Hematopoietic multipotent progenitor cell (in vitro differentiated cells): ENCODE measurements at places on chromosomes 4 and X. TPM values are rescaled to one million over a fixed set of nuclear protein-coding genes. Genes with fewer than 3 reads are reported as not detected.

DNA sequence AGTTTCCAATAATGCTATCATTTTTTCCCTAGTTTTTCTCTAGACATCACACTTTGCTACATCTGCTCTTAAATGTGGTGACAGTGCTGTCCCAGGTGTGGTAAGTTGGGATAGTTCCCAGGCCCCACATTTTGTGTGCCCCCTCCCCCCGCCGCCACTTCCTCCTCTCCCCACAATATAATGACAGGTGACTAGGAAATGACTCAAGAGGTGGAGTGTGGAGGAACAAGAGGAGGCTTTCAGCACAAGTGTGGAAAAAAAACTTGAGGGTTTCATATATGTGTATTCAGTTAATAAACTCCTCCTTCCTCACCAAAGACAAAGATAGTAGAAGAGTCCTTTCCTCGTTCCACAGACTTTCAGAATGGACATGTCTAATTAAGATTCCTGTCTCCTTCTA is 18.3 kb upstream of the IL21 start:
- DNase-seq, result no peak

Gene CC2D2A
- total RNA-seq, result 0.27 TPM

GRCh38 chr4:151296227-151296626 is 19.3 kb downstream of the PRSS48 start:
- DNase-seq, result no peak

Gene TEX11
- not detected for total RNA-seq

Gene CYBB
- total RNA-seq, result 2.7 TPM

DNA sequence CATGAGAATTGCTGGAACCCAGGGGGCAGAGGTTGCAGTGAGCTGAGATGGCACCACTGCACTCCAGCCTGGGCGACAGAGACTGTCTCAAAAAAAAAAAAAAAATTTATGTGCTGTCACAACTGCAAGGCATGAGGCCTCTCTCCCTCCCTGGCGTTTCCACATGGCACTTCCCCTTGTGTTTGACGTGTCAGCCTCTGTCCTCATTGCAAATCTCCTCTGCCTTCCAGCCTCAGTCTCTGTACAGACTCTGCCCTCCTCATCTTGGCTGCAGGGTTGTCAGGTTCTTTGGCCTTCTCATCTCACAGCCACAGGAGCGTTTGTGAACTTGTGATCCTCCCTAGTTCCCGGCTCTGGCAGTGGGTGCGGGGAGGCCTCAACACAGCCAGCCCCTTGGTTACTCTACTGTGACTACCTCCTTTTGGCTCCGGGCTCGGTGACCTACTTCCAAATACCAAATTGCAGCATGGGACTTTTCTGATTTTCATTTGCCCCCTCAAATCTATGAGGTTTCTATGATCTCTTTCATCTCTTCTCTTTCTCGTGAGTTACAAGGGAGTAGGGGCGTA is 250.0 kb downstream of the CBR4 start:
- peak; percentile 7 for DNase-seq

Gene ADH1A
- not detected for total RNA-seq

GRCh38 chrX:22135994-22136684 is 104.0 kb downstream of the PHEX start:
- DNase-seq, result peak; percentile 61

Gene AWAT2
- total RNA-seq, result not detected

Gene MAGEC1
- not detected for total RNA-seq

DNA sequence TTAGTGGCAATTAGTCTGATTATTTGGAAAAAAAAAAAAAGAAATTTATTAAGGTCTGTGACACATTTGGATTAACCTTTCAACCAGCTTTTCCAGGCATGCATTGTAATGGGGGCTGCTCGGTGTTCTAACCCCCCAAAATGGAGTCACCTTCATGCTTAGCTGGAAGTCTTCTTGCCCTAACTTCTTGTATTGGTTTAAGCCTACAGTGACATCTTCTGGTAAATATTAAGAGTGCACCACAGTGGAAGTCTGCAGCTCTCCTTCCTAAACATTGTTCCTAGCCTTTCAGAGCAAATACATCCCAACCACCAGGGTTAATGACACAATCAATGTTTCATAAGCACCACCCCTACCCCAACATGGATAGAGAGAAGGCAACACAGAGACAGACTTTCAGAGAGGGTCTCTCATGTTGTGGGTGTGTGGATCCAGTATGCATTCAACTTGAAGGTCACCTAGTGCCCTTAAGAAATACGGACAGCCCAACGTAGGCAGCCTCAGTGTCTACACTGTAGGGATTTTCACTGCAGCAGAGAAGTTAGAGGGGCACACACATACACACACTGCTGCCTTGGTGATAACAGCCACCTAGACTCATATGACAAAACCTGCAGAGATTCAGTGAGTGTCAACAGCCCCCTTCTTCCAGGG is 142.9 kb upstream of the MBNL3 start:
- no peak for DNase-seq

DNA sequence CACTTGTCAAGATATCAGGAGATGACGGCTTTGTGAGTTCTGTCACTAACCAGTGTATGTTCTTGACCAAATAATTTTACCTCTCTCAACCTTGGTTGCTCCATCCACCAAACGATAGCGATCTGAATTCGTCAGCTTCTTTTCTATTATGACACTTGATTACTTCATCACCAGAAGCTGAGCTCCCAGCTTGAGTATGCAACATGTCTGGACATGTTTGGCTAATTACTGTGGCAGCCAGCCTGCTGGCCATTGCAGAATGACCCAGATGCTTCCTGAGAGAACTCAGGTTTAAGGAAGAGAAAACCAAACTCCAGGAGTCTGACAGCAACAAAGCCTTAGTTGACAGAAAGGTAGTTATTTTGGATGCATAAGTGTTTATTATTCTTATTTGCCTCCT is 46.4 kb upstream of the PARM1 start:
- DNase-seq, result no peak

Gene TCEANC
- 2.2 TPM for total RNA-seq

Gene PHOX2B
- not detected for total RNA-seq

DNA sequence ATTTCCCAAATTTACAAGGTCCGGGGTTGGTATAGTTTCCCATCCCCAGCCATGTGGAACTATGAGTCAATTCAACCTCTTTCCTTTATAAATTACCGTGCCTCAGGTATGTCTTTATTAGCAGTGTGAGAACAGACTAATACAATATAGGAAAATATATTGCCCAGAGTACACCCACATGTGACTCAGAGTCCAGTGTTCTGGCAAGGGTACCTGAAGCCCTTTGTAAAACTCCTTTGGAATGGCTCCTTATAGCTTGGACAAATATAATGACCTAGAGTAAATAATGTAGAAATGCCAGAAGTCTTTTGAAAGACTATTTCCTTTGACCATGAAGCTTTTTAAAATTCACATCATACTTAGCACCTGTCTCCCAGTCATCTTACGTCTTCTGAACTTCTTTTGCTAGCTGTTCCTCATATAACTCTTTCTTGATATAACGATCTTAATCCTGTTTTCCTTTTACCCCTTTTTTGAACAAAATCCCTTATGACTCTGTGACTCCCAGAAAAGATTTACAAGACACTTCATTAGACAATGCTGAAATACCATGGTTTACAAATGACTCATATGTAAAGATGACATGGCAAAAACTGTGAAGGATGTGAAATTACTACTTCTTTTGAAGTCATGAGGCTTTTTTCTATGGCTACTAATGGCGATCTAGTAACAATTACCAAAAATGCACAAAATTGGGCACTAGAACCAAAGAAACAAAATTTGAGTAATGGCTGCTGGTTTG is 408.9 kb downstream of the NAP1L3 start:
- DNase-seq, result no peak

DNA sequence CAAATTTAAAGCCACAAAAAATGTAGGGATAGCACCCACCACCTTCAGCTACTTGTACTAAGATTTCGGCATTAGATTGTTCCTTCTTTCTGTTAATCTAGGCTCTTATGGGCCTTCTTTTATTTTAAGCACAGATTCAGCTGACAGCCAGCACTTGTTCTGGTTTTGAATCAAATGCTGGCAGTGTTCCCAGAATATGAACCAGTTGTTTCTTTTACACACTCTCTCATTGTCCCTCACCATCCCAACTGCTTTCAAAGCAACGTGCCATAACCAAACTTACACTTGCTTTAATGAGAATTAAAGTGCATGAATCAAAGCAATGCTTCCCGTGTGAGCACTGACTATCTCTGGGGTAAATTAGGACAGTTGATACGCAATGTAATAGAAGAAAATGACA is 744.5 kb upstream of the FAM241A start:
- DNase-seq, result no peak

Gene GALNTL6
- under 0.01 TPM for total RNA-seq

Gene GUF1
- total RNA-seq, result 7.5 TPM

Gene GRIA2
- not detected for total RNA-seq

Gene SHROOM2
- total RNA-seq, result under 0.01 TPM

Gene FAM9C
- not detected for total RNA-seq

DNA sequence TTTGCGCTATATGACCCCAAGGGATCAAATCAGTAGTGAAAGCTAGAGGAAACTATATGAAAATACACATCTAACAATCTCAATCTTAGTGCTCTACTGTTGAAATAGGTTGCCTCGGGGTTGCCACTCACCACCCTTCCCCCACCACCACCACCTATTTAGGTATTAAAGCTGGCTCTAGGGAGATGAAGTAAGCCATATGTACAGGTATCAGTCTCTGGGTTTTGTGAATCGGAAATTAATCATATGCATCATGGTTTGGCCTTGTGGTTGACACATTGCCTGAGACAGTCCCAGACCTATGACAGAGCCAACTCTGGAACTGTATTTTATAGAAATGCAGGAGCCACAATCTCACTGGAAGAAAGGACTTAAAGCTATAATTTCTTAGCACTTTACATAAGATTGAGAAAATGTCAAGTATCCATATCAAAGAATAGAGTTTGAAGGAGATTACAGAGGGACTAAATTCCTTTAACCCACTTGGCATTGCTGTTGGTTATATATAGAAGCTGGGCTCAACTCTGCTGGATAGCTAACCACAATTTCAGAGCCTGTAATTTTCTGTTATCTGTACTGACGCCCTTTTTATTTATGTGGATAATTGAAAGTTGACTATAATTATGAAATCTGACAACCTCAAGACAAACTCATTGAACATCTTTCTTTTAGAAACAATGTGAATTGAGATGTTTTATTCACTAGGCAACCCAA is 26.7 kb upstream of the BMP2K start:
- DNase-seq, result no peak

DNA sequence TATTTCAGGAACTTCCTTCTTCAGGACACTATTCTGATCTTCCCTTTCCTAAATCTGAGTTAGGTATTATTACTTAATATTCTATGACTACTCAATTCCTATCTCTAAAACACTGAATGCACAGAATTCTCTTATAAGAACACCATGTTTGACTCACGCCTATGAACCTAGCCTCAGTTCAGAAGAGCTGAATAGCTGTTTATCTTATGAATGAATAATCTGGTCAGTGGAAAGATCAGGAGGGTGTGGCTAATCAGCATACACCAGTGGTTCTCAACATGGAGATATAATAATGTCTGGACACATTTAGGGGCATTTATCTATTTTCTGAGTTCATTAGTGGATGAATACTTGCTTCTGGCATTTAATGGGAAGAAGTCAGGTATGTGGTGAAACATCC is 24.2 kb downstream of the EPHA5 start:
- DNase-seq, result no peak

Gene PSAPL1
- total RNA-seq, result not detected
